ENCODE measurements at places on chromosomes 7 and 10.

GRCh38 chr10:3848005-3848774 is 63.2 kb upstream of the KLF6 start:
- no peak for DNase-seq

DNA sequence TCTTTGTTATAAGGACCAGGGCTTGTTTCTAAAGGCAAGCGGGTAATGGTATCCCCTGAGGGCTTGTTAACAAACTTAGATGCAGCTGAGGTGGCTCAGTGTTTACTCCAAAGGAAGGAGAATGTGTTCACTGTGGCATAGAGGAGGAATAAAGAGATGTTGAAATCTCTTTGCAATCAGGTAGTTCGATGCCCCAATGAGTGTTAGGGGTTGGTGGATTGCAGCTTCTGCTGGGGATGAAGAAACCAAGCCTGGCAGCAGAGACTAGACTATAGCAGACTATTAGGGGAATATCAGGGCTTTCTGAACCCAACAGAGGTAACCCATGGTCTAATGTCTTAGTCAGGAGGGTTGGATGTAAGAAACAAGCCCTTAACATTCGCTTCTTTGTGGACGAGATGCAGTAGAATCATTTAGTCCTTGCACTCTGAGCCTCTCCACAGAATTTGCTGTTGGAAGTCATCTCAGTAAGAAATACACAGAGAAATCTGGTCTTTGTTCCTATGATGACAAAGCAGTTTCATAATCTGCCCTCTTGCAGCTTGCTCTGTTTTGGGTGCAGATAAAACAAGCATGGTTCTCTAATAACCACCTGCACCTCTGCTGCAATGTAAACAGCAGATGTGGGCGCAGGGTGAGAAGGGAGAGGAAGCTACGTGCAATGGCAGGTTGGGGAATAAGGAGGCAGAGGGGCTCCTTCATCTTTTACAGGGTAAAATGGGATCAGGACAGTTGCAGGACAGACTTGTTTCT is 108.6 kb downstream of the NRF1 start:
- DNase-seq: peak; percentile 89

DNA sequence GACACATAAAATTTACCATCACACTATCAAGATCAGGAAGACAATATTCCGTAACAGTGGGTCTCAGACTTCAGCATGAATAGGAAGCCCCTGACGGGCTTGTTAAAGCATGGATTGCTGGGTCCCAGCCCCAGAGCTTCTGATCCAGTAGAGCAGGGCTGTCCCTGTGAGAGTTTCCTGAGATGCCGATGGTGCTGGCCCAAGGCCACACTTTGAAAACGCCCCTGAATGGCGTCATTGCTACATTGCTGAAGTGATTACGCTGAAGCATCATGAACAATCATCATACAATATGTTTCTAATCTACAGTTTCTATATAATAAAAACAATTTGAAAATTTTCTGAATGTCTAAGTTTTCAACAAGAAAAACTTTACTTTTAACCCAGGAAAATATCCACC is 38.0 kb upstream of the TMEM72 start:
- DNase-seq: no peak

GRCh38 chr10:79298403-79299244 is 48.6 kb upstream of the PPIF start:
- peak; percentile 52 for DNase-seq

GRCh38 chr7:19964246-19964645 is 190.8 kb upstream of the TMEM196 start:
- DNase-seq: no peak

- no peak for DNase-seq
Observed at GRCh38 chr10:73073627-73074026, 23.0 kb downstream of the P4HA1 start.

- DNase-seq: no peak
Observed at GRCh38 chr7:41046776-41047175, 656.1 kb downstream of the INHBA start.

DNA sequence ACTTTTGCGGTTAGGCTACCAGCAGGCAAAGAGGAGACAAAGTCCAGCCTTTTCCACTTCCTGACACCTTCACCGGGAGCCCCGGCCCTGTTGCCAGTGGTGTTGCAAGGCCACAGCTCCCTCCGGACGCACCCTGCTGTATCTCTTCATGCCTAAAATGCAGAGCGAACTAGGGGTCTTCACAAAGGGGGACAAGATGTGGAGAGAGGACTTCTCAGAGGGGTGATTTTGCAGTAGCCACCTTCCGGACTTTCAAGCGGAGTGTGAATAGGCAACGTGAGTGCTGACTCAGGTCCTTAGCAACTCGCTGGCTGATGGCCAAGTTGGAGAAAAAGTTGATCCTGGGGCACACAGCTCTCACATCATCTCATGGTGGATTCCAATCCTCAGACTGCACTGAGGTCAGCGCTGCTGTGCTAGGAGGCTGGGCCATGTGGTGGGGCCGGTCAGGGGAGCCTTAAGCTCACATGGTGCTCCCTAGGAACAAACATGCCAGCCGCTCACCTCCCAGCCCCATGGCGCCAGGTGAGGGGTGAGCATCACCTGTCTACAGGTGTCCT is 166.3 kb downstream of the LCOR start:
- peak; percentile 59 for DNase-seq
